ENCODE measurements at places on chromosomes 5 and 9.

DNA sequence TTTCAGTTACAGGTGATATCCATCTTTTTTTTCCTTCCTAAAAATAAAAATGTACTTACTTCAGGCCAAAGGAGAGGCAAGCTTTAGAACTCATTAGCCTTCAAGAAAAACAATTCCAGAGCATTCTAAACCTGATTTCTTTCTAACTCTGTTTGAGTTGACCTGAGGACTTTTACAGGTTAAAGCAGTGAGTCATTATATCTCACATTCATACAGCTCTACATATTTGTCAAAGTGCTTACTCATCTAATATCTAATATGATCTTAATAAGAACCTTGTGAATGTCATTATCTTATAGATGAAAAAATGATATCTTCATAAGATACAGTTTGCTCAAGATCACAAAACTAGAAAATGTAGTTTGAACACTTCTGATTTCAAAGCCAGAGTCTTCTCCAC lies 149.2 kb upstream of the CDKN2B start:
- no peak overlapping the region for H3K27ac ChIP-seq
- H3K4me1 ChIP-seq, result no peaks in the 10 kb centered on the region
- no peak overlapping the region for H3K4me3 ChIP-seq
- no peak for DNase-seq
- H3K27me3 ChIP-seq, result no peaks in the 10 kb centered on the region

- H3K4me3 ChIP-seq, result no peak overlapping the region
- no peaks in the 10 kb centered on the region for H3K36me3 ChIP-seq
- H3K4me1 ChIP-seq, result no peaks in the 10 kb centered on the region
- no peaks in the 10 kb centered on the region for H3K27me3 ChIP-seq
- no peak for DNase-seq
Observed at GRCh38 chr9:125960626-125961025, 213.5 kb downstream of the PBX3 start.

GRCh38 chr9:1979741-1980367 lies 35.3 kb upstream of the SMARCA2 start:
- no peak for DNase-seq
- H3K27me3 ChIP-seq, result no peaks in the 10 kb centered on the region
- no peak overlapping the region for H3K27ac ChIP-seq
- H3K4me1 ChIP-seq, result no peaks in the 10 kb centered on the region
- no peak overlapping the region for H3K4me3 ChIP-seq
- no peaks in the 10 kb centered on the region for H3K36me3 ChIP-seq

- no peaks in the 10 kb centered on the region for H3K36me3 ChIP-seq
- no peak overlapping the region for H3K27ac ChIP-seq
- no peak overlapping the region for H3K4me3 ChIP-seq
Observed at GRCh38 chr5:17189381-17190036, 27.9 kb upstream of the BASP1 start.

- peak overlapping the region; percentile 81 for H3K4me3 ChIP-seq
- H3K4me1 ChIP-seq, result peaks cover 20% of the 10 kb centered on the region
- no peaks in the 10 kb centered on the region for H3K27me3 ChIP-seq
- peak overlapping the region; percentile 92 for H3K27ac ChIP-seq
Observed at GRCh38 chr9:4793459-4794395, 983 bp downstream of the RCL1 start.

DNA sequence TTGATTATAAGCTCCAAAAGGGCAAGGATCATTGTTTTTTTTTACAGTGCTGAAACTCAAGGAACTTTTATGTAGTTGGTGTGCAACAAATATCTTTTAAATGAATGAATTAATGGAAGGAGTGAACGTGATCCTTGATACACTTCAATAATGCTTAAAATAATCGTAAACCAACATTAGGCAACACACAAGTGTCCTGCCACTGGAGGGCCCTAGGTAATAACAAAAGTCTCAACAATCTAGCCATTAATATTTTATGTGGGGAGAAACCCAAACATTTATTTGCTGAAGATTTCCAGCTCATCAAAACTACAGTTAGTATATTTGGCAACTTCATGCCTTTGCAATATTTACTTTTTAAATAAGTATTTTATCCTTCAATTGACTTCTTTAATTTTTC lies 309.0 kb upstream of the FBXL7 start:
- no peak overlapping the region for H3K4me3 ChIP-seq
- H3K27ac ChIP-seq, result no peak overlapping the region
- no peaks in the 10 kb centered on the region for H3K4me1 ChIP-seq
- DNase-seq, result no peak

DNA sequence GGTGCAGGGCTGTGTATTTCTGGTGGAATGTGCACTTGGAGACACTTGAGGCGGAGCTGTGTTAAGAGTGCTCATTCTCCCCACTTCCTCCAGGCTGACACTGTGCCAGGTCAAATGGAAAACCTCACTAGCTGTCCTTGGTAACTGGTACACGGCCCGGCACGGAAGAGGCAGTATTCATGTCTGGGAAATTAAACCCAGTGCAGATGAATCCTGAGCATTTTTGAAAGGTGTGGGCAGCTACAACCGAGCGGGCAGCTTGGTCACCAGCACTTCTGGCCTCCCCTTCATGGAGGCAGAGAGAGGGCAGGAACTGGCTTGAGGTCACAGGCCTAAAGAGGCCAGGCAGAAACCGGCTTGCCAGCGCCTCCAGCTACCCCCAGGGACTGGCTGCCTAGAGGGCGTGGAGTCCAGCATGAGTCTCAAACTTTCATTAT lies 1.6 kb downstream of the CLPTM1L start:
- peaks cover 19% of the 10 kb centered on the region for H3K36me3 ChIP-seq
- peaks cover 32% of the 10 kb centered on the region for H3K4me1 ChIP-seq
- DNase-seq, result no peak
- no peaks in the 10 kb centered on the region for H3K27me3 ChIP-seq
- no peak overlapping the region for H3K4me3 ChIP-seq

DNA sequence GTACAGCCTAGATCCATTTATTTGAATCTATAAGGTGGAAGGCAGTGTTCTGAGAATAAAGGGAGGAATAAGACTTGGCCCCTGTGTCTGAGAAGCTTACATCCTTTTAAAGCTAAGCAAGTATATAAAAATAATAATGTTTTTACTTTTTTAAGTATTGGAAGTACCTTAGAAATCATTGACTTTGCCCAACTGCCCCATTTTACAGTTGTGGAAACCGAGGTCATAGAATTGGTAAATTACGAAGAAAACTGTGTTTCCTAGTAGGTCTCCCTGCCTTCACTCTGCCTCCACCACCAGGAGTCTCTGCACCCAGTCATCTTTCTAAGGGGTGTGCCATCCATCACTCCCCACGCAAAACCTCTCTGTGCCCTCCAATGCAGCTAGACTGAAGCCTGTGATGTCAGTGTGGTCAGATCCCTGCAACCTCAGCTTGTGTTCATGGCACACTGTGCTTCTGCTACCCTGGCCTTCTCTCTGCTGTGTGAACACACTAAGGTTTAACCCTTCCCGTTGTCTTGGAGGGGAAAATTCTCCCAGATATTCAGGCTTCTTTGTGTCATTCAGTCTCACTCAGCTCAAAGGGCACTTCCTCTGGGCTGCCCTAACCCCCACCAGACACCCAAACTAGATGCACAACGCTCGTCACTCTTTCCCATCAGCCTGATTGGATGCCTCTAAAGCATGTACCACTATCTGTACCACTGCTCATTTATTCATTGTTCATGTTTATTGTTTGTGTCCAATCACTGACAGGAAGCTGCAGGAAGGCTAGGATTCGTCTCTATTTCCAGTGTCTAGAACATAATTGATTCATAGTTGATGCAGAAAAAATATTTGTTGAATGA lies 18.2 kb downstream of the ADRB2 start:
- DNase-seq, result peak; percentile 82
- H3K4me1 ChIP-seq, result peaks cover 86% of the 10 kb centered on the region
- peak overlapping the region; percentile 11 for H3K4me3 ChIP-seq
- no peaks in the 10 kb centered on the region for H3K27me3 ChIP-seq
- H3K27ac ChIP-seq, result no peak overlapping the region

GRCh38 chr5:166436872-166437271 lies 1854.6 kb upstream of the WWC1 start:
- H3K27ac ChIP-seq, result no peak overlapping the region
- H3K4me3 ChIP-seq, result no peak overlapping the region
- no peaks in the 10 kb centered on the region for H3K36me3 ChIP-seq
